ENCODE measurements at places on chromosomes 11 and 22.

DNA sequence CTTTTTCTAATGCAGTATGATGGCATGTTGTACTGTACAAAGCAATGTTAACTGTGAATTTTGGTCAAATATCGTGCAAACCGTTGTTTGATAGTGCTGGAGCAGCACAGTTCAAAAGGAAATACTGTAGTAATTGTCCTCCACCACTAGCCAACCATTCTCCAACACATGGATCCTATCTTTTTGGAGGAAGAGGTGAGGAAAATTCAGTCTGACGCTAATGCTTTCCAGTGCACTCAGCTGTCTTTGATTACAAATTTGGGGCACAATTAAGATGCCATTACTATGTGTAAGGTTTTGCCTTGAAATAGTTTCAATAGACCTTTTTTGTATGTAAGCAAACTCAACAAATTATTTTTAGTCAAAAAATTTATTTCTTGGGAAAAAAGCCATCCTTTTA, 240.5 kb upstream of the CCDC179 start:
- no peak for DNase-seq

DNA sequence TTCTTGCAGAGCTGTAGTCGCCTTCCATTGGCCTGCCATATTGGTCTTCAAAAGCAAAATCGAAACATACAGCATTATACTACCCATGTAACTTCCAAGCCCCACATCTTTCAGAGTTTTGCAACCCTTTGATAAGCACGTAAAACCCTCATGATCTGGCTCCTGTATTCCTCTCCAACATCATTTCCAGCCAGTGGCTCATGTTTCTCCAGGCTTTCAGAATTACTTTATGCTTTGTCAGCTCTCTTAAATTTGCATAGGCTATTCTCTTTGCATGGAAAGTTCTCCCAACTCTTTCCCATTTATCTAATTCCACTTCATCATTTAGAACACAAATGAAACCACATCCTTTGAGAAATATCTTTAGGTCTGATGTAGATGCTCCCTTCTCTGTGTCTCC, 67.8 kb upstream of the DDI1 start:
- DNase-seq: no peak

- DNase-seq: no peak
Measured at GRCh38 chr11:11029027-11029426, 171.2 kb upstream of the ZBED5 start.

DNA sequence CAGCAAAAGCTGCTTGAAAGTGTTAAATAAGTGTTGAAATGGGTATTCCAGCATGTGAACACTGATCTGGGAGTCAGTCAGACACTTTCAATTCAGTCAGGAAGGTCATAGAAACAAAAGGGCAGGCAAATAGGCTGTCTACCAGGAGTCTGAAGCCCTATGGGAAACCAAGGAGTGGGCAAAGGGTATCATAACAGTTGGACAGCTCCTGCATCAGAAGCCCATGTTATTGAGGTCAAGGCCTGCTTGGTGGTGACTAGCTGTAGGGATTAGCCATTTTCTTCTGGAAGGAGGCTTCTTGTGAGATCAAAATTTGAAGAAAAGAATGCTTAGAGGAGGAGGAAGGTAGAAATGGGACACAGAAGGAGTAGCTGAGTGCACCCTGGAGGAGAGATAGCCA, 97.3 kb downstream of the STIM1 start:
- no peak for DNase-seq

DNA sequence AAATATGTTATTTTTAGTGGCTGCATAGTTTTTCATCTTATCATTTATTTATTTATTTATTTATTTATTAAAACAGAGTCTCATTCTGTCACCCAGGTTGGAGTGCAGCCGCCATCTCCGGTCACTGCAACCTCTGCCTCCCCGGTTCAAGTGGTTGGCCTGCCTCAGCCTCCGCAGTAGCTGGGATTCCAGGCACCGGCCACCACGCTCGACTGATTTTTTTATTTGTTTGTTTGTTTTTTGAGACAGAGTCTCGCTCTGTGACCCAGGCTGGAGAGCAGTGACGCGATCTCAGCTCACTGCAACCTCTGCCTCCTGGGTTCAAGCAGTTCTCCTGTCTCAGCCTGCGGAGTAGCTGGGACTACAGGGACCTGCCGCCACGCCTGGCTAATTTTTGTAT, 262.9 kb upstream of the DDI1 start:
- no peak for DNase-seq

DNA sequence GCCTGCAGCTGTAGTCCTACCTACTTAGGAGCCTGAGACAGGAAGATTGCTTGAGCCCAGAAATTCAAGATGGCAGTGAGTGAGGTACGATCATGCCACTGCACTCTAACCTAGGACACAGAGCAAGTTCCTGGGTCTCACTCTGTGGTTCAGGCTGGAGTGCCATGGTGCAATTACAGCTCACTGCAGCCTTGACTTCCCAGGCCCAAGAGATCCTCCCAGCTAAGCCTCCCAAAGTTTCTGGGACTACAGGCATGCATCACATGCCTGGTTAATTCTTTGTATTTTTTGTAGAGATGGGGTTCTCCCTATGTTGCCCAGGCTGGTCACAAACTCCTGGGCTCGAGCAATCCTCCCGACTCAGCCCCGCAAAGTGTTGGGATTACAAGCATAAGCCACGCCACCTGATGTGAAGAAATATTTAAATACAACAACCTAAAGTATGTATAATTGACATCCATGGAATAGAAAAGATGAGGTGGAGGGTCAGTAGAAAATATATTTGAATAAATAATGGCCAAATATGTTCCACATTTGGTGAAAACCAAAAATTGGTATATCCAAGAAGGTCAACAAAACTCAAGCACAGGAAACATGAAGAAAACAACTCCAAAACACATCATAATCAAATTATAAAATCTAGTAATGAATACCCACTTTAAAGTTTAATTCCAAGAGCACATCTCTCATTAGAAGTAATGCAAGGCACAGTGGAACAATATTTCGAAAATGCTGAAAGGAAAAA, 47.9 kb upstream of the IGLL5 start:
- no peak for DNase-seq

DNA sequence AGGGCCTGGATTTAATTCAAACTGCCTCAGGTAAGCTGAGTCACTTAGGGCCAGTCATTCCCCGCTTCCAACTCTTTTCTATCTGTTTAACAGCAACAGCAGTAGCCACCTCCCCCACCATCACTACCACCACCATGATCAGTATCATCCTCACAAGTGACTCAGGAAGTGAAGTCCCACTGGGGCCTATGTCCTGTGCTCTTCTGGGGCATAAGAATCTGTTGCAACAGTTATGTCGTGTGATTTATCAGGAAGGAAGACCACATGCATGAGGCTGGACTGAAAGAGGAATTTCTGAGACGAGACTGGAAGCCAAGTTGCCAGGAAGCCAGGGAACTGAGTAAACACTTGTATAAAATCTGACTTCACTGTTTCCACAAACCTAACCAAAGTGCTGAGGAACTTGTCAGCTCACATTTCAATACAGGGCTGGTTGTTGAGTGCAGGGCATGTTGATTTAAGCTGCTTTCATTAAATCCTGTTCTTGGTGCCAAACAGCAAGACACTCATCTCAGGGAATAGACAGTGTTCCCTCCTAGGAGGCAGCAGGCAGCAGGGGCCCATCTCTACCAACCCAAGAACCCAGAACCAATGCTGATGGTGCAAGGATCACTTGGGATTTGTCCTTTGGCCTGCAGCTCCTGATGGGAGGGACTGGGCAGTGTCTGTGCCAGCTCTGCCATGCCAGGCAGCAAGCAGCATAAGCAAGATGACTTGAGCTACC, 226.7 kb upstream of the NARS2 start:
- DNase-seq: no peak

DNA sequence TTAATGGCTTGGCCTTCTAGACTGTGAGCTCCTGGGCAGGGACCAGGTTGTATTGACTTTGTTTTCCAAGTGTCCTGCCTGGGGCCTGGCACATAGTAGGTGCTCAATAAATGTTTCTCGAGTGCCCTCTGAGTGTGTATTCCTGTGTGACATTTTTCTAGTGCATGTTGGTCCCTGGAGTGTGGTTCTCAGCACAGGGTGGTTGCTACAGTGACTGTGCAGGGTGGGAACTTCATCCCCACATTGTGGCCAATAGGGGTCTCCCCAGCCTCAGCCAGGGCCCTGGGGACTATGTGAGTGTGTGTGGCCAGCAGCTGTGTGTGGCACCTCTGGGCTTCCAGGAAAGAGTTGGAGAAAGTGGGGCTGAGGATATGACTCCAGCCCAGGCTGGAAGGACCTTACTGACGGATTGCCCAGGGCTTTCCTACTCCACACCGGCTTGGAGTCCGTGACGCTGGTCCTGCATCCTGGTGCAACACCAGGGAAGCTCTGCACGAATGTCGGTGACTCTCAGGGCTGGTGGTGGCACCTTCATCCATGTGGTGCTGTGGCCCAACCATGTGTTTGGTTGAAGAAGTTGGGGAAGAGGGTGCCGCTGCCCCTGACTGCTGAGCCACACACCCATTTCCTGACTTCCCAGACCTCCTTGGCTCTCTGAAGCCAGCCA, 9.0 kb upstream of the MARK2 start:
- DNase-seq: no peak

DNA sequence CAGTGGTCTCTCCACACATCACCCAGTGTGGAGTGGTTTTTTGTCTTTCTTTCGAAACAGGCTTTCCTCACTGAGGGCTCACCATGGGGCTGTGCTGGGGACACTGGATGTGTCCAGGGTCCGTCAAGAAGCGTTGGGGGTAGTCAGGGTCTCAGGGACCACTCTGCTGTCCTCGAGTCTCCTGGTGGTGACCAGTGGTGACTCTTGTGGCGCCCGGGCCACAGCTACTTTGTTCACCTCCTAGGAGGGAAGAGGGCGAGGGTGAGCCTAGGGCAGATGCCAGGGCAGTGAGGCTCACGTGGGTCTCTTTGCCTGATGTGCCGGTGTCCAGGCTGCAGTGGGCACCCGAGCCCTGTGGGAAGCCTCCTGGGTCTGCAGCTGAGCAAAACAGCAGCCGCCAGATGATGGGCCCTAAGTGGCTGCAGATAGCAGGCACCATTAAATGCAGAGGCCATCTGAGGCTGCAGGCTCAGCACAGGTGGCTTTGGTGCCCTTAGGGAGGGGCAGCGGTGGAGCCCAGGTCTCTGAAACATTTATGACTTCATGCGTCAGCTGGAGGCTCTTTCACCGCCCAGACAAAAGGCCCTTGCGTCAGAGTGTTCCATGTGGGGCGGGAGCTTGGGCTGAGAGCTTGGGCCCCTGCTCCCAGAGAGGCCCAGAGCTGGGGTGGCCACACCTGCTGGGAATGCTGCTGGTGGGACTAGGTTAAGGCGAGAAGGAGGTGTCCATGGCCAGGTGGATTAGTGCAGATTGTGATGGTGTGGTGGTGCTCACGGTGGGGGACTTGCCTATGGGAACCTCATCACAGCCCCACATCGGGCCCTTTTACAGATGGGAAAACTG, 29.5 kb downstream of the KCNQ1 start:
- DNase-seq: no peak

- no peak for DNase-seq
Measured at GRCh38 chr11:72001834-72002591, 3.3 kb downstream of the IL18BP start.

DNA sequence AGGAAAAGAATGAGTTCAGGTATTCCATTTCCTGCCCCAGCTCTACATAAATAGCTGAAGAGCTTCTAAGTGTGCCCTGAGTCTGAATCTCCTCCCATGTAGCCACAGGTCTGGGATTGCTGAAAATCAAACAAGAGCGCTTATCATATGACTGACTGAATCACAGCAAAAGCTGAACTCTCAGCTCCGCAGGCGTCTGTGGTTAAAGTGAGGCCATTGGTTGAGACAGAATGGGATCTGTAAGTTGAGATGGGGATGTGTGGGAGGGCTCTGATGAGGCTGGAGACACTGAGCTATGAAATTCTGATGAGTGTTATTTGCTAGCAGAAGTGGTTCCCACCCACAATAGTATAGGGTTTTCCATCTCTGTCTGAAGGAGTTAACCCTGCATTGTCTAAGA, 637.0 kb downstream of the OPCML start:
- DNase-seq: no peak

DNA sequence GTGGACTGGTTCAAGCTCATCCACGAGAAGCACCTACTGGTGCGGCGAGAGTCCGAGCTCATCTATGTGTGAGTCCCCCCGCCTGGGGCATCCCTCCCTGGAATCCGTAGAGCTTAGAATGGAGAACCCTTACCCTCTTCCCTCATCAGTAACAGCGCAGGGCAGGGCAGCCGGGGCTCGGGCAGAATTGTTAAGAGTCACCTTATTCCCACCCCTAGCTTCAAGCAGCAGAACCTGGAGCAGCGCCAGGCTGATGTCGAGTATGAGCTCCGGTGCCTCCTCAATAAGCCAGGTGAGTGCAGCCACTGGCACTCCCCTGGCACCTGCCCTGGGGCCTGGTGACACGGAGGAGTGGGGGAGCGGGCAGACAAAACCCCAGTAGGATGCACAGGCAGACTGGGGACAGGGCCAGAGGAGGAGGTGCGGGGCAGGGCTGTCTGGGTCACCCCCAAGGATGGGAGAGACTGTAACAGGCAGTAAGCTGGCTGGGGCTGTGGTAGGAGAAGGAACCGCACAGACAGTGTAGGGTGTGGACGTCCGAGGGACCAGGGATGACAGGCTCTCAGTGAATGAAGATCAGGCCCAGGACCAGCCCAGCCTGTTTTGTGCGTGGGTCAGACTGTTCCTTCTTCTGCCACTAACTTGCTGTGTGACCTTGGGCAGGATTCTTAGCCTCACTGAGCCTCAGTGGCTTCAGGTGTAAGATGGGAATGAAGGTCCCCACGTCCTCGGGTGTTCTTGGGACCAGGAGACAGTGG, 20.4 kb downstream of the C22orf23 start:
- no peak for DNase-seq

DNA sequence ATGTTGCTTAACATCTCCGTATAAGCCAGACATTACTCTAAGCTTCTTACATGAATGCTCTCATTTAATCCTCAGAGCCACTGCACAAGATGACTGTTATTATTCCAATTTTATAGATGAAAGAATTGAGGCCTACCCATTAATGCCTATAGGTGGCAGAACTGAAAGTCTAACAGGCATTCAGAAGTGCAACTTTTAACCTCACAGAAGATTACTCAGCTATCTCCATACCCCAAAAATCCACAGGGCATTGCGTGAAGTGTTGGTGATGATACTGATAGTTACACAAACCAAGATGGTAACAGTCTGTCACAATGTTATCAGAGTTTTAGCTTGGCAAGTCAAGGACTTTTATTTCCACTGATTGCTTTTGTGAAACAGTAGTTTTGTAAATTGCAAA, 130.5 kb downstream of the ARHGAP42 start:
- DNase-seq: no peak

DNA sequence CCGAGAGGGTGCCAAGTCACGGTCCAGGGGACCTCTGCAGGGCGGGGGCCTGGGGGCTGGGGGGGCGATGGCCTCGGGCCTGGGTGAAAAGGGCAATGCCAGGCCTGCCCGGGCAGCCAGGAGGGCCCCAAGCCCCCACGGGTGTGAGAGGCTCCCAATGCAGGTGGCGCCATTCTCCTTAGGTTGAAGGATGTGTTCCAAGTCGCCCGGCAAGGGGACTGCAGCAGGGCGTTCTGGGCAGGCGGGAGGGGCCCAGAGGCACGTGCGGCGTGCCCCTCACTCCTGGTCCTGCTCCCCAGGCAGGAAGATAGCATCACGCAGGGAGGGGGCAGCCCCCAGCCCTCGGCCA, 730 bp upstream of the TNNI2 start:
- DNase-seq: no peak
